ENCODE measurements at places on chromosomes 13 and 19.

- DNase-seq = peak; percentile 99
Measured at GRCh38 chr19:38374332-38375097, at the start of gene PSMD8. TSS of gene PSMD8 (plus strand) at chr19:38374571. CDS start at chr19:38374602, 31 bp downstream.

DNA sequence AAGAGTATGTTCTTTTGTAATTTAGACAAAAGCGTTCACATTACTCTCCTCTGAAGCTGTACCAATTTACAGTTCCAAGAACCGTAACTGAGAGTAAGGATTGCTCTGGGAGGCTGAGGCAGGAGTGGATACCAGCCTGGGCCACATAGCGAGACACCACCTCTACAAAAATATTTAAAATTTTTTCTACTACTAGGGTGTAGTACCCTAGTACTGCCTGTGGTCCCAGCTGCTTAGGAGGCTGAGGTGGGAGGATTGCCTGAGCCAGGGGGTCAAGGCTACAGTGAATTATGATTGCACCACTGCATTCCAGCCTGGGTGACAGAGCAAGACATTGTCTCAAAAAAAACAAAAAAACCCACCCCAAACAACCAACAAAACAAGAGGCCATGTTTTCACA, 12.1 kb upstream of the CYP2A6 start:
- DNase-seq = no peak

DNA sequence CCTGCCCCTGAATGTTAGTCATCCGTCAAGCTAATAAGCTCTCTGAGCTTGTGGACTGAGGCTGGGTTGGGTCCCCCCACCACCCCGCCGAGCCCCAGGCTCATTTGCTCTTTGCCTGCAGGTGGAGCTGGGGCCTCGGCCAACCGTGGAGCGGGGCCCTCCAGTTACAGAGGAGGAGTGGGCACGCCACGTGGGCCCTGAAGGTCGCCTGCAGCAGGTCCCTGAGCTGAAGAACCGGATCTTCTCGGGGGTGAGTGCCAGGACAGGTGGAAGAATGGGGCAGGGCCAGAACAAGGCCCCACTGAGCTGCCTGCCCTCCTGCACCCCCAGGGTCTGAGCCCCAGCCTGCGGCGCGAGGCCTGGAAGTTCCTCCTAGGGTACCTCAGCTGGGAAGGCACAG, 5.1 kb downstream of the TBC1D17 start:
- no peak for DNase-seq

DNA sequence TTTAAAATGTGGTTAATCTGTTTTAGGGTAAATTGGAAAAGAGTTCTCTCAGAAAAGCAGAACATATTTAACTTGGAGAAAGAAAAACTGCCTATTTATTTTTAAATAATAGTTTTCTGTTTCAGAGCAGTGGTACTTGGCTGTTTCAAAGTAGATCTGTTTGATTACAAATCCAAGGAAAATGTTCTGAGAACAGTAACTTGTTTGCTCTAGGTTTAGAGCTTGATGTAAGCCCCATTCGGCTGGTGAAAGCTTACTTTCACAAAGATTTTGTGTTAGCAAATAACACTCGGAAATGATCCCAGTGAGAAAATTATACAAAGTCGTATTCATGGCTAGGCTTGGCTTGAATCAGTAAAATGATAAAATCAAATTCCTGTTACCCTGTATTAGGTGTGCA, 395.8 kb upstream of the GPC6 start:
- DNase-seq = no peak

GRCh38 chr13:26589754-26590153, 32.3 kb downstream of the WASF3 start:
- DNase-seq = no peak

- no peak for DNase-seq
Measured at GRCh38 chr13:43766725-43767124, 20.0 kb downstream of the ENOX1 start.

DNA sequence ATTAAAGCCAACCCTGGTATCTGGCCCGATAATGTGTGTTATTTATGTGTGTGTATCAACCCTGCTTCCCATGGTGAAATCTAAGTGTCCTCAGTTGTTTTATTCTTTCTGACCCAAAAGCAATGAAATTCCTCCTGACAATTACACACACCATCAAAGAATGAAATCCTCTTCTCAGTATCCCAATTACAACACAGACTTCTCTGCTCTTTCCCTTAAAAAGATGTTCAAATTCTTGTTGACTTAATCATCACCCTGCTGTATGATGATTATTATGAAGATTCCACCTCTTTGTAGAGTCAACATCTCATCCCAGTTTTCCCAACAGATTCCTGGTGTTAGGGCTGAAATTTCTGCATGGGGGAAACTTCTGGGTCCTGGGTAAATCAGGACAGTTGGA, 8.9 kb upstream of the TRPC4 start:
- no peak for DNase-seq

DNA sequence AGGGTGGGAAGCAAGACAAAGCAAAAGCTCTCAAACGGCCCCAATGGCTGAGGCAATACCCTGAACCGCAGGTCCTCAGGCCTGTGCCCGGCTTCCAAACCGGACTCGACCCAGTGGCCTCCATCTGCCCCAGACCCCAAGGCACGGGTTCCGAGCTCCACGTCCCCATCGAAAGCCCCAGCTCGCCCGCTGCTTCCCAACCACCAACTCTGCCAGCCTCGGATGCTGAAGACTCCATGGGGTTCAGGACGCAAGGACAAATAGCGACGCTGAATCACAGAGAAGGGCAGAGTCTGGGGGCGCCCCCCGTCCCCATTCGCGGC, 559 bp downstream of the POLR2E start:
- DNase-seq = no peak

- DNase-seq = peak; percentile 42
Measured at GRCh38 chr13:25977216-25977615, 74.6 kb downstream of the SHISA2 start.

GRCh38 chr13:30676672-30677071, 58.7 kb upstream of the ALOX5AP start:
- DNase-seq = no peak

- no peak for DNase-seq
Measured at GRCh38 chr13:95552539-95553441, at the start of gene CLDN10. TSS of gene CLDN10 (plus strand) at chr13:95552720. CDS start at chr13:95552754, 34 bp downstream.

DNA sequence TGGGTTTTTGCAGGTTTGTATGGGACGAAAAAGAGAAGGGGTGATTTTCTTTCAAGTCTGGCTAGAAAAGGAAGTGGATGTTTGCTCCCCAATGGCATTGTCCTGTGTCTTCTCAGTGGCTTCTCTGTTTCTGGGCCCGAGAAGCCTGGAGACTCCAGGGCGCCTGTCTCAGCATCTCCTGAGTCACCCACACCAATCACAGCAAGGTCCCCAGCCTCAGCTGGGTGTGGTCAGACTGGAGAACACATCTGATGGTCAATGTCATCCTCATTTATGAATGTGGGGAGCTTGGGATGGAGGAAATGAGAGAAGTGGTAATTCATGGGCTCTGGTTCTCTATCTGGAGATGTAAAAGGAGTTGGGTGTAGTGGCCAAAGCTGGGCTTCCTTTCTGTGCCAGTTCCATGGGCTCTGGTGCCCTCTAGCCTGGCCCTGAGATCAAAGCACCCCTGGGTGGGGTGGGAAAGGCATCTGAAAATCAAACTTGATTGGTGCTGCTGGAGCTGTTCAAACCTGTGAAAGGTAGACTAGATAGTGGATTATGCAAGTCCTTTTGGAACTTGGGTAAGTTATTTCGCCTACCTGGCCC, 13.4 kb downstream of the RASL11A start:
- DNase-seq = no peak

GRCh38 chr19:34936184-34936583, 9.5 kb downstream of the ZNF30 start:
- DNase-seq = no peak

DNA sequence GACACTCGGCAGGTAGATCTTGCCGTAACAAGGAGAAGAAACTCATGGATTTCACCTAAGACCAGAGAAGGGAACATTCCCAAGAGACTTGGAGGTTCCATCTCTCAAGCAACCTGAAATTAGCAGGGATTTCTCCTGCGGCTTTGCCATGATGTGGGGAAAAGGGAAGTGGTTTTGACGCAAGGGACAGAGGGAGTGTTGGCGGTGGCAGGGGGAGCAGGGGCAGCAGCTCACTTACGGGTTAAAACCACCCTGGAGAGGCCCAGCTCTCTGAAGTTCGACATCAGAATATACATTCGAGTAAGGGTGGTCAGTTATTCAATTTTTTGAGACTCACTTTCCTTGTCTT, 76.1 kb upstream of the POMP start:
- no peak for DNase-seq

DNA sequence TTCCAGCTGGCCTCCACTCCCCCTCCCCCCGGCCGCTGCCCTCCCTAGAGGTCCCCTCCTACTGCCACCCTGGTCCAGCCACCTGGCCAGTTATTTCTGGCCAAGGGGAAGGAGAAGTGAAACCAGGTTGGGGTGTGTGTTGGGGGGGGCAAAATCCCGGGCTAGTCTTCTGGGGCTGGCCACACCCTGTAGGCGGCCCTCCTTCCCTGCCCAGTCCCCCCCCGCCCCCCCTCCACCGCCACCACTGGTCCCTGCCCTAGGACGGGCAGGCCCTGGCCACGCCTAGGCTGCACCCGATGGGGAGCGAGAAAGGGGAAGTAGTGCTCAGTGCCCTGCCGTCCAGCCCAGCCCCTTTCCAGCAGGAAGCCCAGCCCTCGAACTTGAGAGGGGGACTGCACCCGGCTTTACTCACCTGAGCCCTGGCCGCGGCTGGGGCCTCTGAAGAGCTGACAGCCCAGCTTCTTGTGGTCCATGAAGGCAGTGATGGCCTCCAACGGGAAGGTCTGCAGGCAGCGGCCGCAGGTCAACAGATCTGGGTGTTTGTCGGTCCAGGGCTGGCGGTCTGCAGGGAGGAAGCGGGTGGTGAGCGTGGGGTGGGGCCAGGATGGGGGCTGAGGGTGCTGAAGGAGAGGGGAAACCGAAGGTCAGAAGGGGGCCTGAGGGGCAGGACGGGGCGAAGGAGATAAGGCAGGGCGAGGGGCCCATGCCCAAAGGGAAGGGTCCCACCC, 813 bp downstream of the ZNF296 start:
- peak; percentile 65 for DNase-seq

GRCh38 chr13:98456413-98456845, 120.5 kb downstream of the STK24 start:
- no peak for DNase-seq

DNA sequence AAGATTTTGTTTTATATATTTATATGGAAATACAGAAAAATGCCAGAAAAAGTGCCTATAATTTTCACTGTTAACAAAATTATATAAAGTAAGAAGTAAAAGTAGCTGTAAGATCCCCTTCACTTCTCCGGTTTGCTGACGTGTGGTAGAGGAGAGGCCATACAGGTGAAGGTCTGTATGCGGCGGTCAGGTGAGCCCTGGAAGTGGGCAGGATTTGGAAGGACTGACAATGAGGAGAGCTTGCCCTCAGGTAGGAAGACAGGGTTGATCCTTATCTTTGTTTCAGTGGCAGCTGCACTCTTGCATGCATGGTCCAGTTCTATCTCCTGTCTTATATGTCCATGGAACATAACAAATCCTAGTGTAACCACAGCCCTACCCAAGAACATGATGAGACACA, 16.9 kb upstream of the TFDP1 start:
- no peak for DNase-seq

GRCh38 chr19:29812881-29813275, 1.1 kb downstream of the CCNE1 start:
- DNase-seq = no peak
